T-helper 2 cell (primary cell): ENCODE measurements at places on chromosomes 7 and 10.

- DNase-seq = no peak
These were observed 82.9 kb upstream of the KCND2 start for GRCh38 chr7:120190109-120190508.

DNA sequence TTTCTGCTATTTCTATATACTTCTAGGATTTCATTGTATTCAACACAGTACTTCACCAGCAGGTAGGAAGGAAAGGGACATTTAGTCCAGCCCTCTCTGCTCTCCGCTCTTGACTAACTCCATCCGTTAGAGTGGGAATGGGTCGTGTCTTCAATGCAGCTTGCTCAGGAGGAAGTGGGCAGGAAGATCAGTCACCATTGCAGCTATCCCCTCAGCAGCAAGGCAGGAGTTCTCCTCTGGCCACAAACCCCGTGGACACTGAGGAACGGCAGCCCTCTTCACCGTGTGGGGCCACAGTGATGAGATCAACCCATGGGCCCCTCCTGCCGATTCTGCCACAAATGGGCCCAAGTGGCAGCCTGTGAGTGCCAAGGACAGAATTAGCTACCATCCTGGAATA lies 30.2 kb upstream of the IKZF1 start:
- no peak for DNase-seq

GRCh38 chr10:10138685-10139084 lies 879.0 kb upstream of the CELF2 start:
- no peak for DNase-seq

DNA sequence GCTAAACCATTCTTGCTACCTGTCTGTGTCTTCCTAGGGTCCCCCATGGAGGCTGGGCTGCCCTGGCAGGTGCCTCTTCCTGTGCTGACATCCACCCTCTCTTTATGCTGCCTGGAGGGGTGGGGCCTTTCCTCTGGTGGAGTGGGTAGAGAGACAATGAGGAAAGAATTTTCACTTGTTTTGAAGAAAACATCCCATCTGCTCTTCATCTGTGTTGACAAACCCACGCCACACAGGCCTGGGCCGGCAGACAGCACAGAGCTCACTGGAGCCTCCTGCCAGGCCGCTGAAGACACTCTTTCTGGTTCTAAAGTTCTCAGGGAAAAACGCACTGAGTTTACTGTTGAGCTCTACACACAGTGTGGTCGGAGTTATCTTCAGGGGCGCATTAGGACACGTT lies 328.2 kb downstream of the GLRX3 start:
- no peak for DNase-seq

DNA sequence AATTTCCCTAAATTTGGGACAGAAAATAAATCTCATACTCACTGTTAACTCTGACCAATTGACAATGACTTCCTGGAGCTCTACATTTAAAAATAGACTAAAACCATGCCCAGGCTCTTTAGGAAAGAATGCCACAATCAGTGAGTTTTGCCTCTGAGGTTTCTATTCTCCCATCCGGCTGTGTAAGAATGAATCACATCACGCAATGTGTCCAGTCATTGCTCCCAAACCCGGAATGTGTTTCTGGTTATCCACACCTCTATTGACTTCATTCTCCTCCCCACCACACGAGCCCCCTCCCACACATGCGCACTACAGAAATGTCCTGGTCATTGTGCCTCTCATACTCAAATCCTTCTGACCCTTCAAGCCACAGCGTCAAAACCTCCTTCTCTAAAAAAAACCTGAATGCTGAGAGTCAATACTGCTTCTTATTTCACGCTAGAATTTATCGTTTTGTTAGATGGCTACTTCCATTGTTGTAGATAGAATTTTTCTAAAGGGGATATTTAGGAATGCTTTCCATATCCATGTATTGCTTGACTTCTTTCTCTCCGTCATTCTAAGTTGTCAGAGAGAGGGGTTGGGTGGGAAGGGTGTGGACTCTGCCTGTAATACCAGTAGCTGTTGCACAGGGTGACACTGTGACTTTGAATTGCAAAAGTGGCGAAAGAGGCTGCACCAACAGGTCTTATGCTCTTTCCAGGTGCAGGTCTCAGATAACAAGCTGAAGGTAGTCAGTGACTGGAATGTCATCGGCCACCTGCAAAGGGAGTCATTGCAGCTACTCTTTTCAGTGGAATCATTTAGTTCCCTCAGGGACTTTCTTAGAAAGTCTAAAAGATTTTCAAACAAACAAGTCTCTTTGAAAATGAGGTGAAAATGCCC lies 356.6 kb downstream of the PAXIP1 start:
- DNase-seq = no peak

DNA sequence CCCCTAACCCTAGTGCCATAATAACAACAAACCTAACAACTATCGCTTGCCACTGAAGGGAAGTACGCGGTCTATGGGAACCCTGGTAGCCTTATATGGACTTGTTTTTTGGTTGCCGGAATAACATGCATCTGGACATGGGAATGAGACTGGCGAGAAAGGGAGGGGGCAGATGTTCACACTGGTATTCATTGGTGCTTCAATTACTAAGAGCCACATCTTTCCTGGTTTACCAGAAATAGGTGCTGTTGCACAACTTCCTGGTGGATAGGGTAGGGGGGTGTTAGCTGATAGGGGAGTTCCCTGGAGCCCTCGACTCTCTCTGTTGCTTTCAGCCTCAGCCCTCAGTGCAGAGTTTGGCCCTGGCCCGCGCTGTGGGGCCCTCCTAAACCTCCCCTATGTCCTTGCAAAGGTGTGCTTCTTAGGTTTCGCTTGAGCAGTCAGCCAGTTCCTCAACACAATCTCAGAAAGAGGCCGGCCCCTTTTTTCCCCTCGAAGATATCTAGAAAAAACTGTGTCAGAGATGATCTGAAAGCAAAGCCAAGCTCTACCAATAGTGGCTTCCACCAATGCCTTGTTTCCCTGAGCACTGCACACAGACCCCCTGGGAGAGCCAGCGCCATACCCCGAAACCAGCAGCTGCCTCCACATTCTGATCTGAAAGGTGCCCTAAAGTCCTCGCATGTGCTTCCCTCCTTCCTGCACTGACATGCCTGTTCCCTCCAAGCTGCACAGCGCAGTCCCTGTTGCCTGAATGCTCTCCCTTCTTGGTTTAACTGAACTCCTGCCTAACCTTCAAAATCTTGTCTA lies 13.5 kb downstream of the TBXAS1 start:
- DNase-seq = no peak

- no peak for DNase-seq
These were observed 221.3 kb upstream of the CSTF2T start for GRCh38 chr10:51920672-51921071.

DNA sequence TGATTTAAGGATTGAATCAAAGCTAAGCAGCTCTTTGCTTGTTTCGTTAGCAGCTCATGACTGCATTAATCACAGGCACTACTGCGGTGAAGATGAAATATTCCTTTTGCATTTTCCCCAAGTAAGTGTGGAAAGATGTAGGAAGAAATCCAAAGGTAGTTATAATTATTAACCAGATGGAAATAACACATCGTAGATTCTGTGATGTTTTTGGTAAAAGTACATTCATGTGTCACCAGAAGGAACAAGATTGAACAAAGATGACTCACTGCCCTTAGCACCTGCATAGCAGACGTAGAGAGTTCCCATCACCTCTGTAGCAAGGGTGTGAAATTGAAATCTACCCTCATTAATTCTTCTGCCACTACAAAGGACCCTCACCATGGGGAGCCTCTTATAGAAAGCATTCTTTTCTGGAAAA lies 37.1 kb downstream of the SMURF1 start:
- DNase-seq = no peak

DNA sequence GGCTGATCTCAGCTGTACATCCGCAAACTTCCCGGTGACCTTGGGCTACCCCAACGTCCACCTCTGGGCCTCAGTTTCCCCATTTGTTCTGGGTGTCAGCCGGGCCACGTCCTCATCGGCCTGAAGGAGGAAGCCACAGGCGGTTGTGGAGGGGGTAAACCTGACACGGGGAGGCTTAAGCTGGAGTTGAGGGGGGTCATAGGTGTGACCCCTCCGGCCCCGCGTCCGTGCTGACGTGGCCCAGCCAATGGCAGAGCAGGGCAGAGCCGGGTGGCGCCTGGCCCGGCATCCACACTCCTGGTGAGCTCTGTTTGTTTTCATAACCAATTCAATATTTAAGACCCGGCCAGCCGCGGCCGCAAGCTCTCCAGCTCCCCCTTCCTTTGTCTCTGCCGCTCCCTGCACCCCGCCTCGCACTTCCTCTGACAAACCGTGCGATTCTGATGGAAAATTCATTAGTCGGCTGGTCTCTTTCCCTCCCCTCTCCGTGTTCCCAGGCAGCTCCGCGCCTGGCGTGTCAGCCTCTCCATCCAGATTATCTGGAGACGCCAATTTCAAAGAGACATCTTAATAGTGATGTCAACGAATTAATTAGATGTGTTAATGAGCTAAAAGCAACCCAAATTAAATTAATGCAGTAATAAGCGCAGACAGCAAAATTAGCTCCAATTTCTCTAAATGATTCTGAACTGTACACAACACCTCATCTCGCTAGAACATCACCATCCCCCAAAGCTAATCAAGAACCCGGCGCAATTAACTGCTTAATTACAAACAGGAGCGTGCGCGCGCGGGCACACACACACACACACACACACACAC lies 55.4 kb downstream of the MICALL2 start:
- DNase-seq = no peak
